Metanephros (tissue), 2 donors: ENCODE measurements at places on chromosomes 5 and 9. TPM values are rescaled to one million over a fixed set of nuclear protein-coding genes. Genes with fewer than 3 reads are reported as not detected.

The MLANA gene
- total RNA-seq: 0.41 TPM

The CKMT2 gene
- total RNA-seq: 62.2 TPM

The CDX1 gene
- total RNA-seq: 0.18 TPM

The SLC25A2 gene
- 0.35 TPM for total RNA-seq

The PAPPA gene
- 6.8 TPM for total RNA-seq

The SREK1IP1 gene
- 11.7 TPM for total RNA-seq

The PRDM9 gene
- not detected for total RNA-seq

The RASEF gene
- total RNA-seq: 6.1 TPM

The RORB gene
- total RNA-seq: 0.35 TPM
